Thoracic aorta (tissue), 2 donors: ENCODE measurements at places on chromosomes 4 and X.
A peak's percentile ranks its signal among the peaks of the same experiment; 100 is the strongest.

- DNase-seq: no peak
These were observed 43.2 kb downstream of the FANCB start for GRCh38 chrX:14829643-14830042.

DNA sequence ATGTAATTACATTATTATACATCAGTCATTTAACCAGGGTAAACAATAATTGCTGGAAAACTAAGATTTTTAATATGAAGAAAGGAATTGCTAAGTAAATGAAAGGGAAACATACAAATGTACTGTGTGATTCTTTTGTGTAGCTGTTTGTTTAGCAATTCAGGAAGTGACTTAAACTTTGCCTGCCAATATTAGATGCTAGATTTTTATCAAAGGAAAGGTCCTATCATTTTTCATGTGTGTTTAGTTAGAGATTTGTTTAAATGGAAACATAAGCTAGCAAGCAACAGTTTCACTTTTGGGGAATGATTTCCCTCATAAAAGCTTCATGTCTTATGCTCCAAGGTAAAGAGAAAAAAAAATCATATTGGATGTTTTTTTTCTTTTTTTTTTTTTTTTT lies 95.1 kb upstream of the LIMCH1 start:
- DNase-seq: no peak

GRCh38 chrX:13470685-13470977 lies 98.8 kb upstream of the EGFL6 start:
- DNase-seq: no peak

GRCh38 chr4:101977076-101977475 lies 186.5 kb downstream of the BANK1 start:
- DNase-seq: no peak

- peak; percentile 9 for DNase-seq
These were observed 1.3 kb downstream of the TMEM165 start for GRCh38 chr4:55397126-55397436.

DNA sequence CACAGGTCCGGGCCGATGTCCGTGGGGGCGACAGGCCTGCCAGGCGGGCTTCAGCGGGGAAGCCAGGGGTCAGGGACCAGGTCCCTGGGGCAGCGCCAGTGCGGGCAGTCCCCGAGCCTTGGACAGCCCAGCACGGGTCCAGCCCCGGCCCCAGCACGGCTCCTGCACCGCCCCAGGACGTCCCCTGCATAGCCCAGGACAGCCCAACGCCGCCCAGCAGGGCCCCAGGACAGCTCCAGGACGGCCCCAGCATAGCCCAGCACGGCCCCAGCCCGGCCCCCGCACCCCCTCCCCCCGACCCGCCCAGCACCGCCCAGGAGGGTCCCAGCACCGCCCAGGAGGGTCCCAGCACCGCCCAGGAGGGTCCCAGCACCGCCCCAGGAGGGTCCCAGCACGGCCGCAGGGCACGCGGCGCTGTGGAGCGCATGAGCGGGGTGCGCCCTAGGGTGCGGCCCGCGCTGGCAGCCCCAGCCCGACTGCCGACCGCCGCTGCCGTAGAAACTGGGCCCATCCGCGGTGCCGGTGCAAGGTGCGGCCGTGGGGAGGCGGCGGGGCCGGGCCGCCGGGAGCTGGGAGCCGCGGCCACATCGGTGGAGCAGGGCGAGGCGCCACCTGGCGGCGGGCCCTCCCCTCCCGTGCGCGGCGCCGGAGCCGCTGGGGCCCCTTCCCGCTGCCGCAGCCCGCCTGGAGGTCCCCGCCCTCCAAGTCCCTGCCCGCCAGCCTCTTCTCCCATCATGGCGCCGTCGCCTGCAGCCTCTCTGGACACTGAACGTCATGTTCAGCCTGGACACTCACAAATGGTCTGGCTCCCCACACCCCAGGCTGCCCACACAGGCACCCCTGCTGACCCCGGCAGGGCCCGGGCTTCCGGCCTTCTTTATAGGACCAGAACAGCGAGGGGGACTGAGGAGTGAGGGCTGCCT lies 106.8 kb upstream of the NKX1-1 start:
- DNase-seq: no peak

DNA sequence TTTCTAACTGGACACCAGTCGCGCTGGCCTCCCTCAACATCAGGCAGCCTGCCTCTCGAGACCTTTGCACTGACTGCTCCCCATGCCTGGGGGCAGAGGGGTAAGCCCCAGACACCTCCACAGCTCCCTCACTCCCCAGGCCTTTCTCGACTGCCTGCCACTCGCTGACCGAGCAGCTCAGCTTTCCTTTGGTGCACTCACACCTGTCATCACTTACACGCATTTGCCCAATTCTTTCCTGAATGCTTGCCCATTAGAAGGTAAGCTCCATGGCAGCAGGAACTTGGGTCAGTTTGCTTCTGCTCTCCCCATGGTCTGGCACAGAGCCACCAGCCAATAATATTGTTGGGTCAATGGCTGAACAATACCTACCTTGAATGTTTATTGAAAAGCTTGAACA lies 32.2 kb upstream of the PROM1 start:
- DNase-seq: no peak

DNA sequence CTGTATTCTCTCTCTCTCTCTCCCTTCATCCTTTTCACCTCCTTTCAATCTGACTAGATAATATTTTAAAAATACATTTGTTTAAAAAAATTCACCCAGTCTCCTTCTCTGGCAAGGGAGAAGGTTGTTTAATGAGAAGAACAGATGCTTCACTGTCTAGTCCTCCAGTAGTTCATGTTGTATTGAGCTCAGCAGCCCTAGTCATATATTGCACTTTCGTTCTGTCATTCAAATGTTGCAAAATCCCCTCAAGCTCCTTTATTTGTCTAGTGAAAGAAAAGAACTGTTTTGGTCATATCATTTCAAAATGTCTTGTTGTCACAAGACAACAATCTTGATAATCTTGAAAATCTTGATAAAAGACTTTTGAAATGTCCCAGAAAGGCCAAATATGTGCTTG lies 248.0 kb downstream of the GALNTL6 start:
- DNase-seq: no peak

GRCh38 chrX:31232506-31232905 lies 160.7 kb upstream of the FTHL17 start:
- no peak for DNase-seq

- no peak for DNase-seq
These were observed 1393.4 kb upstream of the PCDH7 start for GRCh38 chr4:29326816-29327215.

DNA sequence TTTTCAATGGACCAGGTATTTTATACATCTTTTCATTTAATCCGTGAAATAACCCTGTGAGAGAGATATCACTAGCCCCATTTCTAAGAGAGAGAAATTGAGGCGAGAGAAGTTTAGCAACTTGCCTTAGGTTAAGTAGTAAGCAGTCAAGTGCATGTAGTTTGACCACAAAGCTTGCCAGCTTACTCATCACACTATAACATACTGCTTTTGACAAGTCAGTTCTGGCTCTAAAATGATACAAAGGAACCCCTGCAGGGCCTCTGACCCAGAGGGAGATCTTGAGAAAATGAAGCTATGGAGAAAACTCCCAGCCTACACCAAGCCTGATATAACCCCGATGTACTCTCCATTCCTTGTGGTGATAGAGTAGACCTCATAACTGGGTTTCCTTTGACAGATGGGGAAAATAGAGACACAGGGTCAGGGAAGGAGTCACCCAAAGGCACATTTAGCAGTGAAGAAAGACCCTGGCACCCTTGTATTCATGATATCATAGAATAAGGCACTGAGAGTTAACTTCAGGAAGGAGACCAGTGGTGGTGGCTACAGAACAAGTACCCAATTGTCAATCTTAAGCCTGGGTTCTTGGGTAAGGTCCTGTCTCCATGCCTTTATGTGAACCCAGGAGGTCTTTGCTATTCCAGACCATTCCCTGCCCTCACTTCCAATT lies 60.2 kb upstream of the MSN start:
- no peak for DNase-seq

GRCh38 chrX:8782595-8782994 lies 18.6 kb downstream of the FAM9A start:
- DNase-seq: no peak

GRCh38 chr4:147057611-147058190 lies 112.0 kb upstream of the TTC29 start:
- no peak for DNase-seq

DNA sequence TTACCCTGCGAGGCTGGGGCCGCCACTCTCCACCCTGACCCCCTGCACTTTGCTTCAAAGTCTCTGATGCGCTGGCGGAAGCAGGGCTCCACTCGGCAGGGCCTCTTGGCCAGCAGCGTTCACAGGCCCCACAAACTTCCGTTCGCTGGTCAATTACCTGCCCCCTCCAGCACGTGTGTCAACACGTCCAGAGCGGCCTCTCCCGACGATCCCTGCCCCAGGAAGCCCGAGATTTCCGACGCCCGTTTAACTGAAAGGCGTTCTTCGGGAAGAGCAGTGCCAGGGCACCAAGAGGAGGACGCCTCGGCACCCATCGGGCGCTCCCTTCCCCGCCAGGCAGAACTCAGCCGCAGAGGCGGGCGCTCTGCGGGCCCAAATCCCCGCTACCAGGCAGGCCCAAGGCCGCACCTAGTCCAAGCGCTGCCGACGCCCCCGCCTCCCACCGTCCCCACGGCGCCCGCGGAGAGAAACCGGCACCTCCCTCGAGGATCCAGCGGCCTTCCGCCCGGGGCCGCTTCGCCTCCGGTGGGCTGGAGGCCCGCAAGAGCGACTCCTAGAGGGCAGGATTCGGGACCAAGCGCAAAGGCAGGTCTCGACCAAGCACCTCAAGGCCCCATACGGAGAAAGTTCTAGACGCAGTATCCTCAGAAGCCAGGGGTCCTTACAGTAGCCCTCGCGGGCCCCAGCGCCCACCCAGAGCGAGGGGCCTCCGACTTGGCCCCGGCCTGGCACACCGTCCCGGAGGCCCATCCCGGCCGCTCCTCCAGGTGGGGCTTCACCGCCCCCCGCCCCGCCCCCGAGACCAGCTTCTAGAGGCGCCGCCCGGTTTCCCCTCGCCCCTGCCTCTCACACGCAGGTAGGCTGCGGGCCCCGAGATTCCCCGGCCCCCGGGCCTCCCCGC lies 586 bp downstream of the BCAP31 start:
- no peak for DNase-seq

- DNase-seq: no peak
These were observed 50.8 kb downstream of the HTRA3 start for GRCh38 chr4:8320386-8320750.

DNA sequence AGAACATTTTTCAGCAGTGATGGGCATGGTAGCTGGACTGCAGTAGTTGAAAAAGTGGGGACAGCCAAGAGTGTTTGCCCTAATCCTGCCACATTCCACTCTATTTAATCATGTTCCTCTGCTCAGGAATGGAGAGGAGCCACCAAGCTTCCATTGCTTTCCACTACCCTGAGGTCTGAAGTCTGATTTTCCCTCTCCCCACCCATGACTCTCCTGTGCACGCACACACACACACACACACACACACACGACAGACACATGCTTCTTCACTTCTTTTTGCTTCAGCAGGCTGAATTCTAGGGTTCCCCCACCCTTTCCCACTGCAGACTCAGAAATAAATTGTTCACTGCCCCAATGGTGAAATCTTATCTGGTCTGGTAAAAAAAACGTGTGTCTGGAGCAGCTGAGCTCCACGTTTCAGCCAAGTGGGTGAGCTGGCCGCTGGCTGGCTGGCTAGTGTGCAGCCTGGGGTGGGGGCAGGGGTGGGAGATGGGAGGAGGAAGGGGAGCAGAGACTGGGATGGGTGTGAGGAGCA lies 142.7 kb upstream of the NALF2 start:
- DNase-seq: no peak

DNA sequence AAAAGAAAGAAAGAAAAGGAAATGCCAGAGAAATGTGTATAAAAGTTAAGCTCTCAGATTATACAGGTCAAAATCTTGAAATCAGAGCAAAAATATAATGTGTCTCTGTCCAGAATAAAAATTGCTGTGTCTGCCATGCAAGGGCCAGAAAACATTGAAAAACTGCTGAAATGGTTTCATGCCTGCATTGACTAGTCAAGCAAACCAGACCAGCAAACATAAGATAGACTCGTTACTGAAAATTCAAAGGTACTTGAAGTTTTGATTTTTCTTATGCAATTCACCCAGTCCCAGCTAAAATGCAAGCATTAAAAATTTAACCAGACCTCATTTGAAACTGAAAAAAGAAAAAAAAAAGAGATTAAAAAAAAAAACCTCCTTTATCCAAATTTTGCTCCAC lies 37.2 kb upstream of the NPFFR2 start:
- DNase-seq: no peak

GRCh38 chr4:88418411-88418810 lies 38.5 kb upstream of the HERC5 start:
- DNase-seq: no peak

- no peak for DNase-seq
These were observed 821 bp upstream of the TMEM128 start for GRCh38 chr4:4248885-4249203.

- no peak for DNase-seq
These were observed 575 bp downstream of the TREX2 start for GRCh38 chrX:153445106-153445855.

- no peak for DNase-seq
These were observed 314.9 kb downstream of the ADGRL3 start for GRCh38 chr4:61514991-61515390.

DNA sequence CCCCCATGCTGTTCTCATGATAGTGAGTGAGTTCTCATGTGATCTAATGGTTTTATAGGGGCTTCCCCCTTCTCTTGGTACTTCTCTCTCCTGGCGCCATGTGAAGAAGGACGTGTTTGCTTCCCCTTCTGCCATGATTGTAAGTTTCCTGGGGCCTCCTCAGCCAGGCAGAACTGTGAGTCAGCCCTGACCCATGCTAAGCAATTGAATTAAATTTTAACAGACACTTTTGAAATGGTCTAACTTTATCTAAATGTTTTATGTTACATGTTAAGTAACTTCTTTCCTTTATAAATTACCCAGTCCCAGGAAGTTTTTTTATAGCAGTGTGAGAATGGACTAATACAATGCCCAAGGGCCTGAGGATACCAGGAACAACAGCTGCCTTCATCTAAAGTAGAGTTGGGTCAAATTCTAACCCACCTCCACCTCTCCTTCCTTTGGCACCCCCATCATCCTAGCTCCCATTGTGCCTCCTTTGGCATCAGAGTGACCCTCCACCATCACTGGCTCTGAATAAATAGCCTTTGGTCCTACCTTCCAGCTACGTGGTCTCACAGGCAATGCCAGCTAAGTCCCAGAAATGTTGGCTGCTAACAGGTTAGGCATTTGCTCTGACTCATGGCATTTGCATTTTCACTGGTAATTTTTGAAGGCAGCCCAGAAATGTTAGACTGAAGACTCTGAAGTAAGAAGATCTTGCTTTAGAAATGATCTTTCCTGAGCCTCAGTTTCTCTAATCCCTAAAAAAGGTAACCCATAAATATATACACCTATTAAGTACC lies 182.1 kb downstream of the MOSPD2 start:
- DNase-seq: no peak

DNA sequence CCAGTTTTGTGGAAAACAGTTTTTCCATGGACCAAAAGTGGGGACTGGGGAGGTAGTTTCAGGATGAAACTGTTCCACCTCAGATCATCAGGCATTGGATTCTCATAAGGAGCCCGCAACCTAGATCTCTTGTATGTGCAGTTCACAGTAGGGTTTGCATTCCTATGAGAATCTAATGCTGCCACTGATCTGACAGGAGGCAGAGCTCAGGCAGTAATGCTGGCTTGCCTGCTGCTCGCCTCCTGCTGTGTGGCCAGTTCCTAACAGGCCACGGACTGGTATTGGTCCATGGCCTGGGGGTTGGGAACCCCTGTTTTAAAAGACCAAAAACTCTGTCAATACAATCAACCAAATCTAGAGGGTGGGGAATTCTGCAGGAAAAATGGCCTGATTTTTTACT lies 100.0 kb upstream of the EOLA2 start:
- DNase-seq: no peak
